ENCODE measurements at places on chromosomes 13 and 19.

- DNase-seq = no peak
These were observed 11.6 kb upstream of the OR1M1 start for GRCh38 chr19:9075064-9075949.

GRCh38 chr13:41639955-41640780, 182.8 kb downstream of the RGCC start:
- no peak for DNase-seq

- DNase-seq = no peak
These were observed 97.8 kb downstream of the UQCRFS1 start for GRCh38 chr19:29115181-29115580.

GRCh38 chr19:49590971-49591730, at the start of gene PRR12:
Gene PRR12 (plus strand): TSS chr19:49591182. CDS start chr19:49591655, 473 bp downstream.
- DNase-seq = no peak

GRCh38 chr19:628168-628567, 5.2 kb downstream of the POLRMT start:
- no peak for DNase-seq

DNA sequence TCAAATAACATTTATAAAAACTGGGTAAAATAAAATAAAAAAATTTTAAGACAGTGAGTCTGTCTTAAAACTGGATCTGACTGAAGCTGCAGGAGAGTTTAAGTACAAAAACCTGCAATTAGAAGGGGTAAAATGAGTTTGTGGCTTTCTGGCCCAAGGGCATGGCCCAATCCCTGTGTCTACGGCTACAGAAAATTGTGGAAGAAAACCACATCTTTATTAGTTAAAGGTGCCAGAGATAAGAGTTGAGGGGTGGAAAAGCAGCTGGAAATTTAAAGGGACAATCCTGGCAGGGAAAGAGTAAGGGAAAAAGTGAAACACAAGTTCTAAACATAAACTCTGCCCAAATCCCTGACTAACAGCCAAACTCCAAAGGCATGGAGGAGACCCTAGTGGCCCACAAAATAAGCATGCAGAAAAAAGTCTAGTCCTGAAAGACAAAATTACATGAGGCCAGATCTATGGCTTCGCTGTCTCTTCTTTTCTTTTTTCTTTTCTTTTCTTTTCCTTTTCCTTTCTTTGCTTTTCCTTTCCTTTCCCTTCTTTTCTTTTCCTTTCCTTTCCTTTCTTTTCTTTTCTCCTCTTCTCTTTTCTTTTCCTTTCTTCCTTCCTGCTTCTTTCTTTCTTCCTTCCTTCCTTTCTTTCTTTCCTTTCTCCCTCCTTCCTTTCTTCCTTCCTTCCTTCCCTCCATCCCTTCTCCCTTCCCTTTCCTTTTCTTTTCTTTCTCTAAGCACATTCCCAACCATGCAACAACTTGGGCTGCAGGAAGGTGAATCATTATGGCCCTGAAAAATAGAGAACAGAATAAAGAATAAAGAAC, 23.5 kb upstream of the DLEU7 start:
- DNase-seq = no peak

GRCh38 chr19:16089010-16089846, 12.9 kb downstream of the TPM4 start:
- no peak for DNase-seq

DNA sequence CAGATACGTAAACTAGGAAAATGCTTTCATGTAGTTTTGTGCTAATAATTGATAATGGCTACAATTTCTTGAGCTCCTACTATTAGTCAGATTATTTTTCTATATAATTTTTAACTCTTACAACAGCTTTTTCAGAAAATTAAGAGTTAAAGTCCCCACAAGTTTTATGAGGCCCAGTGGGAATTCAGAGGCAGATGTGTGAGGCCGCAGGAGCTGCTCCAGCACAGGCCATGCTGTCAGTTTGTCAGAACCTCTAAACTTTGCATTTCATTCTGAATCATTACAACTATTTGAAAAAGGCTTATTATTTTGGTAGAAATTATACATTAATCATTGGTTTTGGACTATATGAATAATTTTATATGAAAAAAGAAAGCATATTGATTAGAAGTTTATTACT, 370.8 kb downstream of the MYO16 start:
- no peak for DNase-seq

GRCh38 chr13:33034882-33035520, 18.8 kb downstream of the KL start:
- DNase-seq = no peak

DNA sequence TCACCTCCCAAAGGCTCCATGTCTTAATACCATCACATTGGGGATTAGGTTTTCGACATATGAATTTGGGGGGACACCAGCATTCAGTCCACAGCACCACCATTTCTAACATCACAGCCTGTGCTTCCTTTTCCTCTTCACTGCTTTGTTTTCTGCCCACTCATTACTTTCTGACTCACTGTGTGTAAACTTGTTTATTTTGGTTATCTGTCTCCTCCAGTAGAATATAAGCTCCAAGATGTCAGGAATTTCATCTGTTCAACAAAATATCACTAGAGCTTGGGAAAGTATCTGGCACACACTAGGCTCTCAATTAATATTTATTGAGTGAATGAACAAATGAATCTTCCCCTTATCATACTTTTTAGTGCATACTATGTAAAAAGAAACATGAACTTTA, 152.0 kb downstream of the NUFIP1 start:
- no peak for DNase-seq

DNA sequence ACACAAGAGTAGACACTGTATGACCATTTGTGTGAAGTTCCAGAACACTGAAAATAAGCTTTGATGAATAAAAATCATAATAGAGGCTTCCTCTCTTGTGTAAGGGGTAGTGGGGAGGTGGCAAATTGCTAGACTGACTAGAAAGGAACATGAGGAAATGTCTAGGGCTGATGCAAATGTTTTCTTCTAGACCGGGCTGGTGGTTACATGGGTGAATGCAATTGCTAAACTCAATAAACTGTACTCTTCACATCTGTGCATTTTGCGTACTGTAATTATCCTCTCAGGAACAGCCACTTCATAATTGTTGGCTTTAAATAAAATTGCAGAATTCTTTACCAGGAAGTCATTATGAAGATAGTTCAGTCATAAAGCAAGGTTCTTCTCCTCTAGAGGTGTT, 5.2 kb upstream of the KBTBD7 start:
- no peak for DNase-seq

DNA sequence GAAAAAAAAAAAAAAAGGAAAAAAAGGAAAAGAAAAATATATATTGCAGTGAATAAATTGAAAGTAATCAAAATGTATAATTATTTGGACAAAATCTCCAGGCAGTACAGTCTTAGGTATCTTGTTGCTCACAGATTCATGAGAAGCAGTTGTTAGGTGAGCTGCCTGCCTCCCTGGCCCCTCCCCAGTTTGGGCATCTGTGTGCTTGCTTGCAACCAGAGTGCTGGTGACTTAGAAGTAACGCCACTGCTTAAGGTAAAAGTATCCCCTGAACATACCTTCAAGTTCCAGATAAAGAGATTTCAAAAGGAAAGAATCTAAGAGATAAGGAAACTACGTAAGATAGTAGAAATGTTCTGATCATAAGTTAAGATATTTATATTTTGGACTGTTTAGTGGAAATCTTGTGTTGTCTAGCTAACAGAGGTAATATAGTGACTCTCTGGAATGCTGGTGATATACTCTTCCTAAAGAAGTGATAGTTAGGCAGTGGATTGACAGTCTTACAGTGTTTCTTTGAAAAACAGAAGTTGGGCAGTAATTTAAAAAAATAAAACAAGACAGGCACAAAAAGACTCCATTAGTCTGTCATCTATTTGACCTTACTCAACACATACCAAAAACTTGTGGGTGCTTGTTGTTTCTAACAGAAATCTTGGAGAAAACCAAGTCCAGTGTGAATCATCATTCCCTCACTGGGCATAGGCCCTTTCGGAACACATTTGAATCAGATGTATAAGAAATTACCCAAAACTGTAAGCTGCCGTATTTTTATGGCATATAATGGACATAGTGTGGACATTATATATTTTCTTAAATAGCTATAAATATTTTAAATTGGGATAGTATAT, 38.3 kb upstream of the KCTD4 start:
- DNase-seq = no peak

- no peak for DNase-seq
These were observed 32.2 kb upstream of the ZNF726 start for GRCh38 chr19:23882493-23882892.

- no peak for DNase-seq
These were observed 1.1 kb upstream of the MRPL34 start for GRCh38 chr19:17304386-17305215.

GRCh38 chr19:43936188-43936587, 1.1 kb upstream of the ZNF45 start:
- no peak for DNase-seq

DNA sequence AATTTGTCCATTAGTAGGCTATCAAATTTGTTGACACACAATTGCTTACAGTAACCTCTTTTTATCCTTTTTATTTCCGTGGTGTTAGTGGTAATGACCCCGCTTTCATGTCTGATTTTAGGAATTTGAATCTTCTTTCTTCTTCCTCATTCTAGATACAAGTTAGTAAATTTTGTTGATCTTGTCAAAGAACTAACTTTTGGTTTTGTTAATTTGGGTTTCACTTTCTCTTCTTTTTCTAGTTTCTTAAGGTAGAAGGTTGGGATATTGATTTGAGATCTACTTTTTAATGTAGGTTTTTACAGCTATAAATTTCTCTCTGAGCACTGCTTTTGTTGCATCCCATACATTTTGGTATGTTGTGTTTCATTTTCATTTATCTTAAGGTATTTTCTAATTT, 53.3 kb upstream of the SLC7A1 start:
- DNase-seq = no peak

- DNase-seq = no peak
These were observed 22.1 kb downstream of the ACTN4 start for GRCh38 chr19:38669552-38669951.

- no peak for DNase-seq
These were observed 172.2 kb downstream of the OLFM4 start for GRCh38 chr13:53200498-53201453.

DNA sequence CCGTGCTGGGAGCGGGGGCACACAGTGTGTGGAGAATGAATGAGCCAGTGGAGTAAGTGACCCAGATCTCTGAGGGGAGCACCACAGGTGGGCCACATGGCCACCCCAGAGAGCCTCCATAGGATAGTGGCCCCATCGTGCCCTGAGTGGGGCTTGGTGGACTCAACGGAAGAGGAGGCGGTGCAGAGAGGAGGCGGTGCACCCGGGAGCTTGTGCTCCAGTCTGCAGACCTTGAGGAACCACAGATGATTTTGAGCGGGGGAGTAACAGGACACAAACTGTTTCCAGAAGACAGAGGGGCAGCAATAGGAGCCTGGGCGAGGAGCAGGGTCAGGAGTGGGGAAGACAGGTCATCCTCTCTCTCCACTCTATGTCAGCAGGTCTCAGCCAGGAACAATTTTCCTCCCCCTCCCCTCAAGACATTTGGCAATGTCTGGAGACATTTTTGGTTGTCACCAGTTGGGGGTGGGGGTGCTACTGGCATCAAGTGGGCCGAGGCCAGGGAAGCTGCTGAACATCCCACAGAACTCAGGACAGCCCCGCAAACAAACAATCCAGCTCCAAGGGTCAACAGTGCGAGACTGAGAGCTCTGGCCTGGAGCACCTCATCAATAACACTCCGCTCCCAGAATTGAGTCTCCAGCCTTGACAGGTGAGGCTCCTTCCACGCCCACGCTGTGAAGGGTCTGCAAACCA, 182.2 kb downstream of the USP12 start:
- no peak for DNase-seq

DNA sequence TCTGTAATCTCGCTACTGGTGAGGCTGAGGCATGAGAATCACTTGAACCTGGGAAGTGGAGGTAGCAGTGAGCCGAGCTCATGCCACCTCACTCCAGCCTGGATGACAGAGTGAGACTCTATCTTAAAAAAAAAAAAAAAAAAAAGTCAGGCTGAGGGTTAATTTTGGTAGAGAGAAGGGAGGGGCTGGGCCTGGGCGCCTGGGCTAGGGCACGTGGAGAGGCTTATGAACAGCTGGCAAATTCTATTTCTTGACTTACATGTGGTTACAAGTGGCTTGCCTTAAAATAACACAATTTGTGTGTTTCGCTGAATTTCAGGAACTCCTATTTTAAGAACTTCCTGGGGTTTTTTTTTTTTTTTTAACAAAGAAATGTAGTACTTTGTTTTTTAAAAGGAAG, 47.6 kb upstream of the MAP3K10 start:
- DNase-seq = no peak

DNA sequence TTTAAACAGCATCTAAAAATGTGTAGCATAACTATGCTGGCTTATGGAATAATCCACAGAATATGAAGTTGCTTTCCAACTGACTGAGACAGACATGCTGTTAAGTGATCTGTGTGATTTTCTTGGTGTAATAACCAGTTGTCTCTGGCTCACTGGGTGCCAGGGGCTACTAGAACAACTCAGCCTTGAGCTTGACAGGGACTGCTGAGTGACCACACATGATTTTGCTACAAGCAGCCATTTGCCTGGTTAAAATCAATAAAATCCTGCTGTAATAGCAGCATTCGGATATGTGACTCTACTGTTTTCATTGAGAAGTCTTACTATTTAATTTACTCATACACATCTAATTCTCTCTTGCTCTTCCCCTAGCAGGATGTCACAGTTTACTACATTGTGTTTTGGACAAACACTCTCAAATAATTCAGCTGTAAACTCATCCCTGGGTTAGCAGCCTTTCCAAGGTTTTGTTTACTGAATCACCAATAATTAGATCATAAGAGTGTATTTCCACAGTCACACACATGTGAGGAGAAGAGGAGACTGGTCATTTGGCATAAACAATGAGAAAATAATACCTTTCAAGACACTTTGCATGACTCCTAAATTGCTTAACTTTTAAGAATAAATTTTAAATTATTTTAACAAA, 426.2 kb downstream of the PCDH9 start:
- DNase-seq = peak; percentile 50

- no peak for DNase-seq
These were observed 4.4 kb upstream of the WIZ start for GRCh38 chr19:15453906-15454860.

DNA sequence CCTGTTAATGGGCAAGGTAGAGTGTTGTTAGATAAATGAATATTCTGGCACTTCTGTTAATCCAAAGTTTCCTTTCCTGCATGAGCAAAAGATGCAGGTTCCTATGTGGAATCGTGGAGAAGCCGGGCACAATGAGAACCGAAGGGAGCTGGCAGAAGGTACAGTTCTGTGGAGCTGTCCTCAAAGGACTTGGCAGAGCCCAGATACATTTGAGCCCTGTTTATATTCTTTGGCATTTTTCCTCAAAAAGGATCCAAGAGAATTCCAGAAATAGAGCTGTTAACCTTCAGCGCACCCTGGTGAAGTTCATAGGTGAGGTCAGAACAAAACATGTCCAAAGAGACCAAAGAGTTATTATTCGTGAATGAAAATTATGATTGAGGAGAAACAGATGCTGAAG, 4.0 kb upstream of the DLEU7 start:
- no peak for DNase-seq
